ENCODE measurements at places on chromosomes 2 and 18. TPM values are rescaled to one million over a fixed set of nuclear protein-coding genes. Genes with fewer than 3 reads are reported as not detected.
A peak's percentile ranks its signal among the peaks of the same experiment; 100 is the strongest.

The MOGAT1 gene
- total RNA-seq = not detected

The CLEC4F gene
- total RNA-seq = not detected

The KCNG3 gene
- total RNA-seq = not detected

The CXCR4 gene
- total RNA-seq = 15.5 TPM

The TGIF1 gene
- total RNA-seq = 39.7 TPM

The CPO gene
- total RNA-seq = not detected

The GRHL1 gene
- 0.43 TPM for total RNA-seq

DNA sequence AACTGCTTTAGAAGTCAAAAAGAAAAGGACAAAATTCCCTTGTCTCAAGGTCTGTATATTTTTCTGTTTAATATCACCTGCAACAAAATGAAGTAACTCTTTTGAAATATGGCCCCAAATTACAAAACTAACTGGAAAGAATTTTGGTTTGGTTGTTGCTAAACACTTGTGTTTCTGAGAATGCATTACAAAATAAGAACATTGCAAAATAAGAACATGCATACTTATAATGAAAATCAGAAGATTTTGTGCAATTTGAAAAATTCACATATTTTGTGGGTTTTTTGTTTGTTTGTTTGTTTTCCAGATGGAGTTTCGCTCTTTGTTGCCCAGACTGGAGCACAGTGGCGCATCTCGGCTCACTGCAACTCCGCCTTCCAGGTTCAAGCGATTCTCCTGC, 21.8 kb downstream of the NDUFB3 start:
- no peak overlapping the region for H3K27ac ChIP-seq
- H3K36me3 ChIP-seq = peaks cover 3% of the 10 kb centered on the region
- no peaks in the 10 kb centered on the region for H3K4me1 ChIP-seq
- no peaks in the 10 kb centered on the region for H3K27me3 ChIP-seq

DNA sequence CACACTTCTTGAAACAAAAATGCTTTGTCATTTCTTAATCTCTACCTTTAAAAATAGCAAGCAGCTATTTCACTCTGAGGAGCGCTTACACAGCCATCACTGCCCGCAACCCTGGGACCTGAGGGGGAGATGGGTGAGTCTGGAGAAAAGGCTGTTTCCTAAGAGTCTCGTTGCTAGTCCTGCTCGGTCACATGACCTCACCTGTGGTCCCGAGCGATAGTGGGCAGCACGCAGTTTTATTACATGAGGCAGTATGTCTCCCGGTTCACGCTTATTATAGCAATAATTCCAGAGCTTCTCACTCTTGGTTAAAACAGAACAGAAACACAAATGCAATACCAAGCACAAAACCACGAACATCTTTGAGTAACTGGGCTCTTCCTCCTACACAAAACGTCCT, 105.3 kb downstream of the ZNF516 start:
- no peaks in the 10 kb centered on the region for H3K36me3 ChIP-seq
- no peak overlapping the region for H3K4me3 ChIP-seq
- no peaks in the 10 kb centered on the region for H3K4me1 ChIP-seq
- H3K27me3 ChIP-seq = no peaks in the 10 kb centered on the region
- DNase-seq = no peak

- no peaks in the 10 kb centered on the region for H3K4me1 ChIP-seq
- no peak overlapping the region for H3K4me3 ChIP-seq
- DNase-seq = no peak
- no peaks in the 10 kb centered on the region for H3K27me3 ChIP-seq
- no peak overlapping the region for H3K27ac ChIP-seq
- H3K36me3 ChIP-seq = peaks cover 11% of the 10 kb centered on the region
Measured at GRCh38 chr2:32436150-32436549, 79.3 kb downstream of the BIRC6 start.

DNA sequence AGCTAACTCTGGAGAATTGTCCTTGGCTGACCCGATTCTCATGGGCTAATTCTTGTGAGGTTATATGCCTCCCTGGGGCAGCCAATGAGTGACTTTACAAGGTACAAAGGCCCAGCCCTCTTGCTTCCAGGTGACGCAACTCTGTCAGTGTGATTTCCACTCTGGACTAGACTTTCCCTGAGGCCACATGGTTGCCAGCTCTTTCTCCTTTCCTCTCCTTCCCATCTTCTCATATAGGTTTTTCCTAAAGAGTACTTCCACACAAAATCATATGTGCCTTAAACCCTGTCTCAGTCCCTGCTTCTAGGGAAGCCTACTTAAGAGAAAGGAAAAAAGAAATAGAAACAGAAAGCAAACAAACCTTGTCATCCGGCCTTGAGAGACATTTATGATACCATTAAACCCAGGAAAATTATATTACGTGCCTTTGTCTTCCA, 226.2 kb upstream of the ZSWIM2 start:
- H3K27me3 ChIP-seq = no peaks in the 10 kb centered on the region
- H3K27ac ChIP-seq = no peak overlapping the region
- DNase-seq = no peak

DNA sequence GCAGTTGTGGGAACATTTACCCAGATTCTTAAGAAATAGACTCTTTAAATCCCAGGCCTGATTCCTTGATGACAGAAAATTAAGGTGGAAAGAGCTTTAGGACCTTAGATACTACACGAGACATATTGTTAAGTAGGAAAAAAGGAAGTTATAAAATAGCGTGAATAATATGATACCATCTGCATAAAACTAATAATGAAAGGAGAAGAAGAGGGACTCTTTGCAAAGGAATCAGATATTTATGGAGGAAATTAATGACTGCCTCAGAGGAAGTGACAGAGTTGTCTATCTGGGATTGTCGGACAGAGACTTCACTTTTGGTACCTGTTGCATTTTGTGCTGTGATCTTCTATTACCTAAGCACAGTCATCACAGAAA, 20.8 kb downstream of the APCDD1 start:
- no peak for DNase-seq
- H3K4me3 ChIP-seq = no peak overlapping the region
- no peak overlapping the region for H3K27ac ChIP-seq
- H3K36me3 ChIP-seq = peaks cover 5% of the 10 kb centered on the region

- no peak overlapping the region for H3K27ac ChIP-seq
- H3K36me3 ChIP-seq = no peaks in the 10 kb centered on the region
Measured at GRCh38 chr2:110805894-110806452, 73.6 kb downstream of the ACOXL start.

- peak overlapping the region; percentile 49 for H3K27ac ChIP-seq
- no peaks in the 10 kb centered on the region for H3K27me3 ChIP-seq
- peaks cover 16% of the 10 kb centered on the region for H3K4me1 ChIP-seq
- no peak for DNase-seq
- H3K4me3 ChIP-seq = no peak overlapping the region
Measured at GRCh38 chr2:47015206-47015605, 99.6 kb upstream of the MCFD2 start.
